ENCODE measurements at places on chromosomes 13 and 19.

DNA sequence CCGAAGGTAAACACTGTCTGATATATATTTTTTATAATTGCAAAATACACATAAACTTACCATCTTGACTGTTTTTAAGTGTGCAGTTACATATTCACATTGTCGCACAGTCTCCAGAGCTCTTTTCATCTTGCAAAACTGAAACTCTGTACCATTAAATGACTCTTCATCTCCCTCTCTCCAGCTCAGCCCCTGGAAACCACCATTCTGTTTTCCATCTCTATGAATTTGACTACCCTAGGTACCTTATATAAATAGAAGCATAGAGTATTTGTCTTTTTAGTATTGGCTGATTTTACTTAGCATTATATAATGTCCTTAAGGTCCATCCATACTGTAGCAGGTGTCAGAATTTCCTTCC, 45.8 kb downstream of the LRCH1 start:
- no peak for DNase-seq

DNA sequence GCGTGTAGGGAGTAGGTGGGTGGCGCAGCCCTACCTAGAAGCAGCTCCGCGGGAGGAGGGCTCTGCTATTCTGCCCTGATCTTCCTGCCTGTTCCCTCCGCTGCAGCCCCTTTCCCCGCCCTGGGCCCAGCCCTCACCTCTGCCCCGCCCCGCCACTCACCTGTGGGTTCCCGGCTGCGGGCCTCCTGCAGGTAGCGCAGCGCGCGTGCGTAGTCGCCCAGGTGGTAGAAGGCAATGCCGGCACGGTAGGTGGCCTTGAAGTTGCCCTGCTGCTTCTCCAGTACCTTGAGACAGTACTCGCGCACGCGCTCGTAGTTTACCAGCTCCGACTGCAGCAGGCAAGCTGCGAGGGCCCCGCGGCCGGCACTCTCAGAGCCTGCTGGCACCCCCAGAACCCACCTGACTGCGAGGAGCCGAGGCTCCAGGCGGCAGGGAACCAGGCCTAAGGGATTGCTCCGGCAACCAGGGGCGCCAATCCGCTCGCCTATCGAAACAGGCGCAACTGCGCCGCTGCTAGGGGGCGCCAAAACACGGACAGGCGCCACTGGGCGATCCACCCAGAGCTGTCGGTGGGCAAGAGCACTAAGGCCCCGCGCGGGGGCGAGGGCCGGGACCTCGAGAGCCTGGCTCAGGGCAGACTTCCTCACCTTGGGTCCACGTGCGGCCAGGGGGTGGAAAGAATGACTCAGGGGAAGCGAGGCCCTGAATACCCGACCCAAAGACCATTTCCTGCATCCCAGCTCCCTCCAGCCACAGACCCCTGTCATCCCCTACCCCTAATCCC, 965 bp downstream of the TTC9B start:
- no peak for DNase-seq

DNA sequence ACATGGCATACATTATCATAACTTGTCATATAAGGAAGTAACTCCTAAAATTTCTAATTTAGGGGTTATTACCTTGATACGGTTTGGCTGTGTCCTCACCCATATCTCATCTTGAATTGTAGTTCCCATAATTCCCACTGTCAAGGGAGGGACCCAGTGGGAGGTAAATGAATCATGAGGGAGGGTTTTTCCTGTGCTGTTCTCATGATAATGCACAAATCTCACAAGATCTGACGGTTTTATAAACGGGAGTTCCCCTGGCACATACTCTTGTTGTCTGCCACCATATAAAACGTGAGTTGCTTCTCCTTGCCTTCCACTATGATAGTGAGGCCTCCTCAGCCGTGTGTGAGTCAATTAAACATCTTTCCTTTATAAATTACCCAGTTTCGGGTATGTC, 76.0 kb downstream of the ZDHHC20 start:
- no peak for DNase-seq

DNA sequence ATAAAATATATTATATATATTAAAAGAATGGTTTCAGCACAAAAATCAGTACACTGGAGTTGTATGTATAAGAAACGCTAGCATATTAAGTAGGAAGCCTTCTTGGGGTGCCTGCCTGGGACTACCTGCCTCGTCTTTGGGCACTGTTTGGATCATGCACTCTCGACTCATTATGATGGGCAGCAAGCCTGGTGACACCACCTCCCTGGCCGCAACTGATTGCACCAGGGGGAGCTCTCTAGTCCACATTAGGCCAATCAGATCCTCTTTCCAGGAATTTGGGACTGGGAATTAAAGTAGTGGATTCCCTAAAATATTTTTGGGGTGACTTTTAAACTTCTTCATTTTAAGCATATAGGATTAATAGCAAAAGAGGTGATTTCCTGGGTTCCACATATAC, 56.0 kb upstream of the RGCC start:
- no peak for DNase-seq

DNA sequence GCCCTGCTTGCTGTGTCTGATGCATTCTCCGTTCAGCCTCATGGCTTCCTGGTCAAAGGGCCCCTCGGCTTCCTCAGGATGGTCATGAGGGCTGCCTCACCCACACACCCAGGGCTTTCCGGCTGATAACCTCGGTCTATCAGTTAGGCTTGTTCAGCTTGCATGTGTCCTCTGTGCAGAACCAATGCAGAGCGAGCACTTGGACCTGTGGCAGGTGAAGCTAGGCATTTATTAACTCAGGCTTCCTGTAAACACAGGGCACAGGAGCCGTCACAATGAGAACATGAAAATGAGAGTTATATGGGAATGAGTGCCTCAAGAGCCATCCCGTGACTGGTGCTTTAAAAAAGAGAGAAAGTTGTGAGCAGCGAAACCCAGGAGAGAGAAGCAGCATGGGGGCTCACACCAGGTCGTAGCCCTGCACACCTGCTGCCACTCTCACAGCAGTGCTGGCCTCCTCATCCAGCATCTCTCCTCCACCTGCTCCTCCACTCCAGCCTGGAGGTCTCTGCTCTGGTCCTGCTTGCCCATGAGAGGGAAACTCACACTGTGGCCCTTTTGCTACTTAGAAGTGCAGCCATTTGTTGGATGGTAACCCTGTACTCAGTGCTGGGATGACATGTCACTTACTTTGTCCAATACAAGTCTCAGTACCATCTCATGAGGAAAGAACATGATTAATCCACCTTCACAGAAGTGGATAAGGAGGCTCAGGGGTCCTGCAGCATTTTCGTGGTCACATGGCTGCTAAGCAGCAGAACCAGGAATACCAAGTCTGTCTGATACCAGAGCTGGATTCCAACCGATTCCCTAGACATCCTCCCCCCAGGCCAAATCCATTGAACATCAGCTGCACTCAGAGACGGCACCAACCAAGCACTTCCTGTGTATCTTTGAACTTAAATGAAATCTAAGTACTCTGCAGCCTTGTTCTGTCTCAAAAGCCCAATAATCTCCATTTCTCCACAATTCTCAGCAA, 50.5 kb upstream of the IRS2 start:
- DNase-seq = no peak

DNA sequence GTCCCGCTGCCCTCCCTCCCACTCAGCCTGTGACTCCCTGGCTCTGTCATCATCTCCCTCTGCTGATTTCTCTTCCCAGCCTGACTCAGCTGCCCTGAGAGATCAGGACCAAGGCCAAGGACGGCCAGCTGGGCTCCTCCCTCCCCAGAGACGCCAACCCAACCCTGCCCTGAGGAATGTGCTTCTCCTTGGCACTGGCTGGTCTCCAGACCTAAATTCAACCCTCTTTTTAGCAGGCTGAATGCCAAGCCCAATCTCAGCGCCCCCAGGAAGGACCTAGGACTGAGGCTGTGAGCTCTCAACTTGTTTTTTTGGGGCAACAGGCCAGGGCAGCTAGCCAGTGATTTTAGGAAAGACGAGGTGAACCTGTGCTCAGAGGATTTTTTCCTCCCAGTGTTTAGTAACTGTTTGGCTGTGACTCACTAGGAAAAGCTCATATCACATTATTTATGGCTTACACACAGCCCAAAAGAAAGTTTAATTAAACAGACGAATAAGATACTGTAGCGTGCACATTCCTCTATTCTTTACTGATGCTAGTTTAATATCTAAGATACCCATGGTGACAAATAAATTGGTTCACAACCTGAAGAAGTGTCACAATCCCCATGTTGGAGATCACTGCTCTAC, 7.4 kb upstream of the IGFL1 start:
- no peak for DNase-seq

DNA sequence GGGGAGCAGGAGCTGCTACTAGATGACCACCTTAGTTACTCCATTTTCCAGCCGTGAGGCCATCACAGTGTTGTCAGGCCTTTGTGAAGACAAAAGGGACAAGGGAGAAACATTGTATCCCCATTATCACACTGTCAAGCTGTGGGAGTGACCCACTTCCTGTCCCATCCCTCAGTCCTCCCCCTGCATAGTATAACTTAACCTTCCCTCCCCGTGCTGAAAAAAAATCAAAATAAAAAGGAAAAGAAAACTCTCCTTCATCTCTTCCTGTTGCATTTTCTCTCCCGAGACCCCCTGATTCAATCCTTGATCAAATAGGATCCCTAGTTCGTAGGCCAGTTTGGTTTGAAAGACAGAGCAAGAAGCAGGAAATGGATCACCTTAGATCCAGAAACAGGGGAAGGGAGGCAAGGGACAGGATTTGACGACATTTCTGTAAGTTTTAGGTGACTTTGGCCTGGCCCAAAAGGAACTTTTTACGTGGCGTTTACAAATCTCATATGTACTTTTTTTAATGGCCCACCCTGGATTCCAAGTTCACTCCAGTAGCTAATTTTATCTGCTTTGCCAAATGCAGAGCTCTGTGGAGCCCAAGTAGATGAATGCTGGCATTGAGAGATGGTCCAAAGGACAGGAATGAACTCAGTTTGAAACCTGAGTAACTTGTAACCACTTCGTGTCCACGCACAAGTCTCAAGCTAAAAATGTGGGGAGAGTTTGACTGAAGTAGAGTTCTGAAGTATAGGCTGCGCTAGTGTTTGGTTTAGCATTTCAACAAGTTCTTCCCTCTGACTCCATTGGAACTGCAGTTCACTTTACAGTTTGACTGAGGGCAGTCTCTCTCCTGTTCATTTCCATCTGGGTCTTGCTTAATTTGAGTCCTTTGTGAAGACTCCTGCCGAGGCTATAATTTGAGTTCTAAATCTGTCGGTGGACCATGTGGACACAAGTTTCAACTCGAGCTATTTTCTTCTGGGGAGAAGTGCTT, 16.6 kb upstream of the GATAD2A start:
- DNase-seq = no peak

- no peak for DNase-seq
Measured at GRCh38 chr19:8573316-8573715, 3.9 kb downstream of the MYO1F start.

- DNase-seq = no peak
Measured at GRCh38 chr19:6020166-6020882, 42.4 kb upstream of the RANBP3 start.

- DNase-seq = no peak
Measured at GRCh38 chr13:43569658-43570057, 217.1 kb downstream of the ENOX1 start.

GRCh38 chr13:44904967-44905366, 84.3 kb downstream of the NUFIP1 start:
- no peak for DNase-seq

DNA sequence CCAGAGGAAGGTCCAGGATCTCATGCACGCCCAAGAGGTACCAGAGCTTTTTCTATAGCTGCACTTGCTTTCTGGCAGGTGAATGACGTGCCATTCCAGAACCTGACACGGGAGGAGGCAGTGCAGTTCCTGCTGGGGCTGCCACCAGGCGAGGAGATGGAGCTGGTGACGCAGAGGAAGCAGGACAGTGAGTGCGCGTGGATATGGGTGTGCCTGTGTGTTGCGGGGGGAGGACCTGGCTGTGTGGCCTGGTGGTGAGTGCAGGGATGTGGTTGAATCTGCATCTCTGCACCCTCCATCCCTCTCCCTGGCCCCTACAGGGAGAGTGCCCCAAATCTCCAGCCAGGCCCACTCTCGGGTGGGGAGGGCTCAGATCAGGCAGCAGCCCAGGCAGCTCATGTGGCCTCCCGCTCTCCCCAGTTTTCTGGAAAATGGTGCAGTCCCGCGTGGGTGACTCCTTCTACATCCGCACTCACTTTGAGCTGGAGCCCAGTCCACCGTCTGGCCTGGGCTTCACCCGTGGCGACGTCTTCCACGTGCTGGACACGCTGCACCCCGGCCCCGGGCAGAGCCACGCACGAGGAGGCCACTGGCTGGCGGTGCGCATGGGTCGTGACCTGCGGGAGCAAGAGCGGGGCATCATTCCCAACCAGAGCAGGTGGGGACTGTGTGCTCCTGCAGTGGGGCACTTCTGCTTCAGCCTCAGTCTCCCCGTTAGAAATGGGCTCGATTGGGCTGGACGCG, 22.8 kb downstream of the APBA3 start:
- DNase-seq = no peak

GRCh38 chr19:7997809-7998480, 7.5 kb downstream of the ELAVL1 start:
- DNase-seq = no peak

- DNase-seq = no peak
Measured at GRCh38 chr13:112903606-112904195, 65.3 kb upstream of the MCF2L start.

GRCh38 chr13:113089693-113090414, 15.7 kb upstream of the F7 start:
- DNase-seq = no peak

GRCh38 chr13:60143775-60144174, 20.0 kb downstream of the DIAPH3 start:
- DNase-seq = no peak

DNA sequence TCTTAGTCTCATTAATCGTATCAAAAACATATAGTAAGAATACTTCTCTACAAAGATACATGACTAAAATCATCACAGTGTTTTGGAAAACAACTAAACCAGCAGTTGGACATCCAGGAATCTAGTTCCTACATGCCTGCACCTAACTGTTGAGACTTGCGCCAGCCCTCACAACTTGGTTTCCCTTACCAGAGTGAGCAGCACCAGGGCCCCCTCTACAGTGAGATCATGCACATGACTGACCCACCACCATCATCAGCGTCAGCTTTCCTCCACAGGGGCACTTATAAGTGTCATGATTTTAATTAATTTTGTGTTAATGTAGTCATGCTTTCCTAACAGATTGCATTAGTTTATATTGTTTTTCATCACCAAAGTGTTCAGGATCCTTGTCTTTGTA, 1322.0 kb downstream of the EFNB2 start:
- DNase-seq = no peak

GRCh38 chr19:35080613-35081170, 34.9 kb upstream of the FXYD3 start:
- DNase-seq = no peak

DNA sequence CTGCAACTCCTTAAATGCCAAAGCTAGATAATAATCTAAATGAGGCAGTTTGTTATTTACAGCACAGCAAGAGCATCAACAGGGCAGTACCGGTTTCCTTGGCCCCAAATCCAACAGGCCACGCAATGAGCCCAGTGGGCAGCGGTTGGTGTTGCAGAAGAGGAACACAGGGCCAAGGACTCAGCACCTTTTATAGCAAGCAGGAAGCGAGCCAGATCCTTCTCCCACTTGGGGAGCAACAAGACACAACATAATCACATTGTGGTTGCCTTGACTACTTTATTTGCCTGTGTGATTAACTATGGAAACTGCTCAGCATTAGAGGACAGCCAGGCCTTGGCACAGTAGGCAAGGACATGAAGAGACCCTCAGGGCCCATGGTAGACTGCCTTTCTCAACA, 67.1 kb upstream of the HTR2A start:
- DNase-seq = no peak

- no peak for DNase-seq
Measured at GRCh38 chr19:38555200-38555599, 62.6 kb downstream of the MAP4K1 start.

GRCh38 chr19:10163536-10163935, 31.2 kb downstream of the DNMT1 start:
- DNase-seq = no peak

- DNase-seq = no peak
Measured at GRCh38 chr19:46620716-46621115, 4.2 kb downstream of the PTGIR start.

GRCh38 chr19:35266520-35267352, 2.0 kb upstream of the USF2 start:
- no peak for DNase-seq

Data from stimulated activated CD8-positive, alpha-beta memory T cell treated with anti-CD3 and anti-CD28 coated beads, Interleukin-7, amount 100 ng/mL, for 4 hours (primary cell).